Activated T-helper 1 cell treated with anti-CD3 and anti-CD28 coated beads, Interleukin-2, amount 50 U/mL, for 16 hours (primary cell): ENCODE measurements at places on chromosomes 5 and 9.

- DNase-seq = no peak
Observed at GRCh38 chr9:70553707-70554673, 139.5 kb upstream of the KLF9 start.

- DNase-seq = no peak
Observed at GRCh38 chr9:122090981-122091380, 2.1 kb downstream of the TTLL11 start.

- no peak for DNase-seq
Observed at GRCh38 chr5:64632251-64632650, 58.1 kb upstream of the SHISAL2B start.

GRCh38 chr9:105625088-105625487, 37.2 kb upstream of the TAL2 start:
- DNase-seq = no peak

DNA sequence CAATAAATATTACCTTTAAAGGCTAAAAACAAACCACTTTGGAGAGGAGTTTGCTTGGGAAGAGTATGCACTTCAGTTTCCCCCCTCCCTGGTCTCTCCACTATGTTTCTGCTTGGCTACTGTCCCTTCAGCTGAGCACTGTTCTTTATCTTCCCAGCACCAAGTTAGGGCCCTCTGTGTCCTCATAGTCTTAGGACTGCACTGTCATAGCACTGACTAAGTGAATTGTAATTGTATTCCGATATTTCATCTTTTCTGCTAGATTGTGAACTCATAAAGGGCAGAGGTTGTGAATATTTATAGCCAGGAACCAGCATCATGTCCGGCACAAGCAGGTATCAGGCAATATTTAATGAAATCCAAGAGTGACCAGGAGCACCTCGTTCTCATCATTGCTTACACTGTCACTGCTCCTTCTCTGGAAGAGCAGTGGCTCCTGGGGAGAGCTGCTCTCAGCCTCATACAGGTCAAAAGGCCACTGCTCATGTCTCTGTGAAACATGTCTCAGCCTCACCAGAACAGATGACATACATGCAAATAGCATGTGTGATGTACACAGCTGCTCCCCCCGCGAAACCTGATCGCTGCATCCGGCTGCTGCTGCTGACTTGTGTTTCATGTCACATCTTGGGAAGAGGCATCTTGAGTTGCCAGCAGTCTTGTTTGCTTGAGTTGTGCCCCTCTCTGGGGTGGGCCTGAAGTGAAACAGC, 279.7 kb upstream of the MSX2 start:
- no peak for DNase-seq

GRCh38 chr9:129070696-129071525, 10.0 kb upstream of the DOLPP1 start:
- no peak for DNase-seq

DNA sequence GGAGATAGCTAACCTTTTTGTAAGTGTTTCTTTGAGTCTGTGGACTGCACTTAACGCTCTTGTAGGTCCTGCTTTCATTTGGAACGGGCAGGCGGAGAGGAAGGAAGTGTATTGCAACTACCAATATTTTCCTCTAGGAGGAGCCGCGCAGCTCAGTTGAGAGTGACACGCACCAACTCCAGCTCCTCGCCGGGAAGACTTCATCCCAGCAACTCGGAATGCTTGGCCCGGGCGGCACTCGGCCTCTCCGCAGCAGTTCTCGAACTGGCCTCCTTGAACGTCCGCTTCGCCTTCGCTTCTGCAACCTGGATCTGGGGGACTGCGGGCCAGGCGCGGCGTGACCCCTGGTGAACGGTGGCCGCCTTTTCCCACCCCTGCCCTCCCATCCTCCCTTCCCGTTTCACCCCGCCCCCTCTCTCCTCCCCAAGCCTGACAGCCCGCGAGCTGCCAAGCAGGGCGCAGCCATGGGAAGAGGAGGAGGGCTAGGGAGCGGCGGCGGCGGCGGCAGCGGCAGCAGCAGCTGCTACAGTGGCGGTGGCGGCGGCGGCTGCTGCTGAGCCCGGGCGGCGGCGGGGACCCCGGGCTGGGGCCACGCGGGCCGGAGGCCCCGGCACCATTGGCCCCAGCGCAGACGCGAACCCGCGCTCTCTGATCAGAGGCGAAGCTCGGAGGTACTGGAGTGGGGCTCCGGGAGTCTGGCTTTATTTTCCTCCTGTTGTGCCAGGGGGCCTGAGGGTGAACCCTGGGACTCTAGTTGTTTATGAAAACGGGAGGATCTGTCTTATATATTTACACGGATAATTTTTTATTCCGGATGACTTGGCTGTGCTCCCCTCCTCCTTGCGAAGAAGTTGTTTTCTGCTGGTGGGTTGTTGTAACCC, at the start of gene GHR:
GHR (plus strand) TSS at position 155 of the 881 bp plus-strand sequence. CDS start 142,436 bp downstream, outside the sequence.
- DNase-seq = no peak

DNA sequence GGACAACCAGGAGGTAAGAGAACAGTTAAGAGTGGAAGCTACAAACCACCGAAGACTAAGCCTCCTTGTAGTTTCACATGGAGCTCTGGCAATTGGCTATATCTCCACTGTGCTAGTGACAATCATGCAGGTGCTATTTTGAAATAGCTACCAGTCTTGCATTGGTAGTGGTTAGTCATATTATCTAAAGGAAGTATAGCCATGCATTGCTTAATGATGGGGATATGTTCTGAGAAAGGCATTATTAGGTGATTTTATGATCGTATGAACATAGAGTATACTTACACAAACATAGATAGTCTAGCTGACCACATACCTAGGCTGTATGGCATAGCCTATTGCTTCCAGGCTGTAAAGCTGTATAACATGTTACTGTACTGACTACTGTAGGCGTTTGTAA, 28.4 kb downstream of the HSDL2 start:
- no peak for DNase-seq

DNA sequence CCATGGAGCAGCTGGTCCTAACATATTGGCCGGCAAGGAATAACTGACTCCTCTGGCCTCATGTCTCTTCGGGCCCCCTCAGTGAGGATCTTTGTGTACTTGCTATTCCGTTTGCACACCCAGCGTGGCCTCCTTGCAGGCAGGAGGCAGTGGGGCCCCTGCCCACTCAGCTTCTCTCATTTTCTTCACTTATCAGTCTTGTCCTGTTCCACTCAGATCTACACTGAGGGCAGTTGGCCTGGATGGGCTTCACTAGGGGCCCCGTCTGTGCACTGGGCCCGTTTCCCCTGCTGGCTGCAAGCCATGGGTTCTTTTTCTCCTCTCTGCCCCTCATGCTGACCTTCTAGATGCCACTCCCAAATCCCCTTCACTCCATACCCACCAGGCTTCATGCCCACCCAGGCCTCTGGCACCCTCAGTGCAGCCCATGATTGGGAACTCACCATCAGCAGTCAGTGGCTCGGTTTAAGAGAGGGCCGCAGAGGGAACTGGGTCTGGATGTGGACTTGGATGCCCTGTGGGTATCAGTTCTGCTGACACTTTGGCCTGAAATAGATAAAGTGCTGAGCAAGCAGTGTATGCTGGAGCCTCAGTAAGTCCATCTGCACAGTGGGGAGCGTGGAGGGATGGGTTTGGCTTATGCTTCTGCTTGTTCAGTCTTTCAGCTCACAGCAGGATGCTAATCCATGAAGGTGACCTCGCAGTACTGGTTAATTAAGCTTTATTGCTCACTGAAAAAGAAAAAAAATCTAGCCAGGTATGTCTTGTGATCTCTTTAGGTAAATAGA, 57.9 kb downstream of the ERBIN start:
- DNase-seq = no peak

- no peak for DNase-seq
Observed at GRCh38 chr9:20472342-20473045, 149.8 kb downstream of the MLLT3 start.

DNA sequence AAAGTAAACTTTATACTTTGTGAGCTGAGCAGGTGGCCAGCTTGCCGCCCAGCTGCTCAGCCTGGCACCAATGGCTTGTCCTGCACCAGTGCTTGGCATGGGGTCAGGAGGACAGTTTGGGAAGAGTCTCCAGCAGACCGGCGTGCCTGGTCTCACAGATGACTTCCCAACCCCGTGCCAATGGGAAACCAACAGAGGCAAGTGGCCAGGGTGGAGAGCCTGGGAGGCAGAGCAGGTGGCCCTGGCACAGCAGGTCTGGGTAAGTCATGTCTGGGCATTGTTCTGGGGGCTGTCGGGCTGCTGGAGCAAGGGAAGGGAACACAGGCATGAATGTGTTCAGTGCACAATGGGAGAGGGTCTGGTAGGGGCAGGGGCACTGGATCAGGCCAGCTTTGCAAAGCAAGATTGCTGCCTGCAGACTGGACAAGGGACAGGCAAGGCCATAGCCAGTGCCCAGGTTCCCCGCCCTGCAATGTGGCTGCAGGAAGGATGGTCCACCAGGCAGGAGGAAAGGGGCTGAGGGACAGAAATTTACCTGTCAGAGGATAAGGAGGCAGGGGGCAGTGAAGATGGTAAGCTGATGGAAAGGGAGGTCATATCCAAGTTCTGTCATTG, 76.2 kb upstream of the ALDH1B1 start:
- DNase-seq = no peak

DNA sequence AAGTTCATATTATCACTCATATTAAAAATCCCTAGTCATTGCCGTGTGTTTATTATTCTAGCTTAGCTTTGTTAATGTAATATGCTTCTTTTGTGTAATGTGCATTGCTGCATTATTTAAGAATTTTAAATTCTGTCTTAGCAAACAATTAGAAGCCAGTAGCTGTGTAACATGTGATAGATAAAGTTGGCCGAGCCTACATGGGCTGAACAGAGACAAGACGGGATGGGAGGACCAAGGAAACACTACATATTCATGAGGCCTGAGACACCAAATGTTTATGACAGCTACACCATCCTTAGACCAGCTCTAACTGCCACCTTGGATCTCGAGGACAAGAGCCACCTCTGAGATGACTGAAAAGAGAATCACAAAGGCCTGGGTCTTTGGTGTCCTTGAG, 51.0 kb upstream of the COL15A1 start:
- no peak for DNase-seq

DNA sequence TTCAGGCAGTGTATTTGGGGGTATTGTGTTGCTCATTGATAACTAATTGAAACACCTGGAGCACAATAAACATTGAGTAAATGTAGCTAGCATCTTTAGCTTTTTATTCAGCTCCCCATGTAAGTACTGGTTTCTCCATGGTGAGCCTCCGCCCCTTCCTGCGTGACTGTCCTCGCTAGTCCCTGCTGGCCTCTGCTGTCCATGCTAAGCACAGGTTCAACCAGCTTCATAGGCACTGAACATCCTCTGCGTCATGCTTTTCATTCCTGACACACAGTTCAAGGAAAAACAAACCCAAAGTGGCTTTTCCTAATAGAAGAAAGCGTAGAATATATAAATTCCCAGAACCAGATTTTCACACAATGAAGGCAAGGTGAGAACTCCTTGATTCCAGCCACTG, 27.3 kb upstream of the DAP start:
- DNase-seq = no peak

DNA sequence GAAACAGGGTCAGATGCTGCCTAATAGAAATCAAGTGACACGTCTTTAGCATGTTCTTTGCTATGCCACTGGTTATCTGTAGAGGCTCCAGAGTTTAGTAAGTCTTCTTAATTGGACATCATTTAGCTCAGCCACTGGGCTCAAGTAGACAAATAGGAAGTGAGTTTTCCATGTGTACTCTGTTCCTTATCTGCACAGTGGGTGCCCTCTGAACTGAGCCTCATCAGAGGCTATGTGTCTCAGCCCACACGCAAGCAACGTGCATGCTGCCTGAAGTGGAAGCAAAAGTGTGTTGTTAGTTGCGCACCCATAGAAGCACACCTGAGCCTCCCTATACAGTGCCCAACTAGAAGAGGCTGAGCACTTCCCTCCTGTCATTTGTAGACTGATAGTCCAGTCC, 134.7 kb downstream of the SEMA5A start:
- no peak for DNase-seq

GRCh38 chr5:8299716-8300115, 430.8 kb downstream of the MTRR start:
- no peak for DNase-seq

DNA sequence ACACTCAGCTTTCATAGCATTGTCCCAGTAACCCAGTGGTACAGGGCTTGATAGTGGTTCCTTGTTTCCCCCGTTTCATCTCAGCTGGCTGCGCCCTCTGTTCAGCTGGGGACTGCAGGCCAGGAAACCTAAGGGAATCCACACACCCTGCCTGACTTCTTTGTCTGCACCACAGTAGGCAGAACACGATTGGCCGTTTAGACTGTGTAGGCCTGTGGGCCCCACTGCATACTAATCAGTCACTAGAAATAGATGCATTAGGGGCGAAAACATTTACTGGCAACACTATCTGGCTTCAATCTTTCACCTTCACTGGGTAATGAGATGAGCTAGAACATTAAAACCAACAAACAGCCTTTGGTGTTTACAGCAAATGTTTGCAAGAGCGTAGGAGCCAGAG, 512.7 kb upstream of the BRINP1 start:
- DNase-seq = no peak

- DNase-seq = no peak
Observed at GRCh38 chr9:130486103-130486502, 41.3 kb downstream of the ASS1 start.

DNA sequence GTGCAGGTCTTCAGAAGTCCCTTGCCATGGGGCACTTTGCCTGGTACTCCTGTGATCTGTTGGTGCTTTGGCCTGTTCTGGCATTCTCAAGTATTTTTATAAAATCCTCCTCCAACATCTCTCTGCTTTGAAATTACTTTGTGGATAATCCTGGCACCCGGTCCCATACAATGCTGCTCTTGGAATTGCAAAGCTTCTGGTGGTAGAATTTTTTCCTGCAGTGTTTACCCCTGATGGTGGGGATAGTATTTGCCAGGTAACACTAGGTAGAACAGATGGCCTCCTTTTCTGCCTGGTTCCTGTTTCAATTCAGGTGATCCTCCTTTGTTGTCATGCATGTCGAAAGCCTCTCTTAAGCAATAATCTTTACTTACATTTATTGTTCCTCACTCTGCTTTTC, 109.8 kb upstream of the ATP10B start:
- DNase-seq = no peak

DNA sequence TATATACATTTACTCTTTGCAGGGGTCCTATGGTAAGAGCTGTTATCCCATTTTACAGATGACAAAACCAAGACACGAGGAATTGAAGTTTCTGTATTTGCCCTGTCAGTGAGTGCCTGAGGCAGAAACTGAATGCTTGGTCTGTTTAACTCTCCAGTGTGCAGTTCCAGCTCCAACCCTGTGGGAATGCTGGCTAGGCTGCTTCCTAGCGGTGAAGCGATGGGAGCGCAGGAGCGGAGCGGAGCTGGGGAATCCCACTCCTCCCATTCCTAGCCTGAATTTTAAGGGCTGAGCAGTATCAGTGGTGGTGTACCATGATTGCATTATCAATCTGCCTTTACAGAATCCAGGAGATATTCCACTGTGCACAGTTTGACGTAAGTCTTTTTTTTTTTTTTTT, 202.3 kb downstream of the LRRC70 start:
- DNase-seq = no peak

DNA sequence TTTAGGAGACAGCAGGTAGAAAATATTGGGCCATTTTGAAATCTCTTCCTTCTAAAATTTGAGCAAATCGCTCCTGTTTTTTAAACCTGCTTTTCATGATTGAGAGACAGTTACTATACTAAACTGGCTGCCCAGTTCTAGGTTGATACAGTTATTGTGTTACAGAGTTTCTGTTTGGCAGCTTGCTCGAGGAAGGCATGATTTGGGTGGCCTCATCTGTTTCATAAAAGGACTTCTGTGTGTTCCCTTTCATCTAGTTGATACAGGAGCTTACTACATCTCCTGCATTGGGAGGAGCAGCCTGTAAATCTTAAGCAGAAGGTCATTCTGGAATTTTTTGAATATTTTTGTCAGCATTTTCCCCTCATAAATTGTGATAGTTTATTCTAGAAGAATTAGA, 14.2 kb downstream of the HSPA4 start:
- no peak for DNase-seq

GRCh38 chr5:7074176-7074575, 321.8 kb upstream of the ADCY2 start:
- no peak for DNase-seq
